Activated CD4-positive, alpha-beta memory T cell treated with anti-CD3 and anti-CD28 coated beads for 36 hours (primary cell): ENCODE measurements at places on chromosomes 2 and 18. TPM values are rescaled to one million over a fixed set of nuclear protein-coding genes. Genes with fewer than 3 reads are reported as not detected.
A peak's percentile ranks its signal among the peaks of the same experiment; 100 is the strongest.

Gene DSC2
- not detected for total RNA-seq

DNA sequence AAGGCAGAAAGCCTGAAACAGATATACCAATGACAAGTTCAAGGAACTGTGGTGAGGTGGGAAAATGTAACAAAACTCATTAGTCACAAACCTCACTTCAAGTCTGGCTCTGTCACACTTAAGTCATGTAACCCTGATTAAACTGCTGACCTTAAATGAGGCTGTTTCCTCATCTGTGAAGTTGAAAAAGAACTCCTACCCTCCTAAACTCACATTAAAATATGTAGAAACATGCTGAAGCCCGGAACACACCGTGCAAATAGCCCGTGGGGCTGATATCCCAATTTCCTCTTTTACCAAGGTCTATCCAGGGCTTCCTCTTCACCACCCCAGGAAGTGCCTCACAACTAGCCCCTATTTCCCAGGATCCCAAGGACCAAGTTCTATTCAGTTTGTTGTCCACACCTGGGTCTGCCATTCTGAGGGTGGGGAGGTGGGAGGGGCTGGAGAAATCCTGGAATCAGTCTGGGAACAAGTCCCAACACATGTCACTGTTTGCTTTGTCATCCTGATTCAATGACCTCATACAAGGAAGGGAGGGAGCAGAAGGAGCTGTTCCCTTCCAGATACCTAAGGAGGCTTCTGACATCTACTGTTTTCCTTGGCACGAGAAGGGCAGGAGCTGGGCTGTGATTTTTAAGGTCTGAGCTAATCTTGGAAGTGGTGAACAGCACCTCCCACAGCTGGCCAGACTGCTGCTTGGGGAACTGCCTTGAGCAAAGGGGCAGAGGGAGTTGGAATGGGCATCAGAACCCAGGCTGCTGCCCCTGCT lies 42.3 kb downstream of the SLC4A1AP start:
- H3K27me3 ChIP-seq, result no peaks in the 10 kb centered on the region
- H3K27ac ChIP-seq, result peak overlapping the region; percentile 83
- no peak overlapping the region for H3K4me3 ChIP-seq
- no peaks in the 10 kb centered on the region for H3K36me3 ChIP-seq
- no peak for DNase-seq
- H3K4me1 ChIP-seq, result peaks cover 28% of the 10 kb centered on the region

DNA sequence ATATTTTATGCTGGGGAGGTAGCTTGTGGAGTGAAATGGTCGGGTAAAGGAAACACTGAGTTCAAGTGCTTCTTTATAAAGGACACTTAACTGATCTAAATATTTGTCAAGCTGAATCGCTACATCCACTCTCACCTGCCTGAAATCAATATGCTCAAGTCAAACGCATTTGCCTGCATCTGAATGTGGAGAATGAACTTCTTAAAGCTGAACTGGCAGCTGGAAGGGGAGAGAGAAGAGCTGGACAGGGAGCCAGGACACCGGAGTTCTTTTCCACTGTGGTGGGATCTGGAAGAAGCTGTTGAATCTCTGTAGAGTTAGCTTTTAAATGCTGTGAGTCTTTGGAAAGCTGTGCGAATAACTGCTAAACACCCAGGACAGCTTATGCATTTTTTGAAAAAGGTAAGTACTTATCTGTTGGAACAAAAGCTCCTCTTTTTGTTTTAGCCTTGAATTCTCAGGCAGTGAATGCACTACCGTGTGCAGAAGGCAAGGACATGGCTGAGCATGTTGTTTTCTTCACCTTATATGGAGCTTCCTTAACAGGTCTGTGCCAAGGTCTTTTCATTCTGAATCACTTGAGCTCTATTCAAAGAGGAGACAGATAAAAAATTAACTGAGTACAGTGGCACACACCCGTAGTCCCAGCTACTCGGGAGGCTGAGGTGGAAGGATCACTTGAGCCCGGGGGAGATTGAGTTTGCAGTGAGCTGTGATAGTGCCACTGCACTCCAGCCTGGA lies 74.2 kb upstream of the KLF7 start:
- H3K4me3 ChIP-seq, result no peak overlapping the region
- no peaks in the 10 kb centered on the region for H3K36me3 ChIP-seq
- H3K27ac ChIP-seq, result no peak overlapping the region
- H3K4me1 ChIP-seq, result peaks cover 28% of the 10 kb centered on the region
- DNase-seq, result no peak
- H3K27me3 ChIP-seq, result peaks cover 1% of the 10 kb centered on the region

GRCh38 chr2:3207091-3207491 lies 170.5 kb downstream of the EIPR1 start:
- H3K4me3 ChIP-seq, result no peak overlapping the region
- H3K36me3 ChIP-seq, result peaks cover 14% of the 10 kb centered on the region
- no peaks in the 10 kb centered on the region for H3K27me3 ChIP-seq
- H3K4me1 ChIP-seq, result peaks cover 5% of the 10 kb centered on the region
- DNase-seq, result no peak

DNA sequence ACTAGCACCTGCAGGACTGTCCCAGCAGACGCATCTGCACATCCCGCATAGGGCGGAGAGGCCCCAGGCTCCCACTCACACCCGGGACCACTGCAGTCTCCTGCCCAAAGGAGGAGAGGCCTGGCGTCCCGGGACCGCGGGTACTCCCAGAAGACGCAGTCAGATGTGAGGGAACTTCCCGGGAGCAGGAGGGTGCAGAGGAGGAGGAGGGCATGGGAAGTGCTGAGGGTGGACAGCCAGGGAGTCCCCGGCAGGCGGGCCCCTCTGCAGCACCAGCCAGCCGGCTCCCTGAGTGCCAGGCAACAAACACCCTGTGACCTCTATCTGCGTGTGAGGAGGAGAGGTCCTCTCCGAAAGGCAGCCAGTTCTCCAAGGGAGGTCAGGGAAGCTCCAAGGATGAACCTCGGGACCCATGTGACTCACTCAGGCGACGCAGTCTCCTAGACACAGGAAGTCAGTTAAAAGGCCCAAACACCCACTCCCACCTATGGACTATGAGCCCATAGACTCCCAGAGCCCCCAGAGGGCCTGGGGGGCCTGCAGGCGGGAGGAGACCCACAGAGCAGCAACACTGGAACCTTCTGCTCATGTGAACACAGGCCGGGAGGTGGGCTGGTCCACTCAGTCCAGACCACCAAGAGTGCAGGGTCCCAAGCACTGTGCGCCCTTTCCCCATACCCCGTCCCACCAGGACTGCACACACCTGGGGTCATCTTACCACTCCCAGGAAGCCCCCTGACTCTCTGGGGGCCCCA lies 4.2 kb downstream of the PXDN start:
- H3K36me3 ChIP-seq, result no peaks in the 10 kb centered on the region
- peaks cover 14% of the 10 kb centered on the region for H3K27me3 ChIP-seq
- H3K27ac ChIP-seq, result no peak overlapping the region
- H3K4me1 ChIP-seq, result peaks cover 7% of the 10 kb centered on the region

Gene PIK3C3
- total RNA-seq, result 49.5 TPM

Gene CAPN13
- total RNA-seq, result not detected

DNA sequence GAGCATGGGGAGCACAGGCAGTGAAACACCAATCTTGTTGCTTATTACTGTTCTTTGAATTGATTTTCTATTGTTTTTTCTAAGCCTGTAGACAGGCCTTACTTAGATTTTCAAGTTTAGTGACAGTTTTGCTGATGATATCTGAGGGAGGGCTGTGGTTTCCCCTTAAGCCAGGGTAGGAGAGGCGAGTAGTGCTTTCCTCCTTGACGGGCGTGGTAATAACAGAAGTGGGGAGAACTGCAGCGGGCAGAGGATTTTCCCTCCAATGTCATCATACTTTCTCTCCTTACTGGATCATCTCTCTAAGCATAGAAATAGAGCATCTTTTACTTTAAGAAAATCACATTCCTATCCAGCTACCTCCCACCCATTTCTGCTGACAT lies 314.4 kb downstream of the ALK start:
- H3K27ac ChIP-seq, result no peak overlapping the region
- H3K4me3 ChIP-seq, result no peak overlapping the region
- H3K36me3 ChIP-seq, result no peaks in the 10 kb centered on the region
- no peaks in the 10 kb centered on the region for H3K4me1 ChIP-seq
- H3K27me3 ChIP-seq, result peaks cover 7% of the 10 kb centered on the region

DNA sequence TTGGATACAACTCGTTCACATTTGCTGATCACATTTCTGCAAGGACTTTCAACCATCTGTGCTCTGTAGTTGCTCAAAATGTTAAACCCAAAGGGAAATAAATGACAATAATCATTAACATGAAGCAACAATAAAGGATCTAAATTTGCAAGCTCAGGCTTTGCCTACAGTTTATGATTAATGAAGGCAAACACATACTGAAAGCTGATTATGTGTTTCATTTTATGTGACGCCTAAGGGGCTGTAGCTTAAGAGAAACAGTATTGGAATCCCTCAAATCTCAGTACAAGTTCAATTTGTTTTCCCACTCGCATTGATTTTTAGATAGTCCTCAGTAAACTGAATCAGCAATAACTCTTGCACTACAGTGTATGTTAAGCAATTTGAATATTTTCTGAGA lies 160.3 kb upstream of the FSIP2 start:
- H3K4me3 ChIP-seq, result no peak overlapping the region
- no peaks in the 10 kb centered on the region for H3K27me3 ChIP-seq
